ENCODE measurements at places on chromosomes 6 and 20.
A peak's percentile ranks its signal among the peaks of the same experiment; 100 is the strongest.

DNA sequence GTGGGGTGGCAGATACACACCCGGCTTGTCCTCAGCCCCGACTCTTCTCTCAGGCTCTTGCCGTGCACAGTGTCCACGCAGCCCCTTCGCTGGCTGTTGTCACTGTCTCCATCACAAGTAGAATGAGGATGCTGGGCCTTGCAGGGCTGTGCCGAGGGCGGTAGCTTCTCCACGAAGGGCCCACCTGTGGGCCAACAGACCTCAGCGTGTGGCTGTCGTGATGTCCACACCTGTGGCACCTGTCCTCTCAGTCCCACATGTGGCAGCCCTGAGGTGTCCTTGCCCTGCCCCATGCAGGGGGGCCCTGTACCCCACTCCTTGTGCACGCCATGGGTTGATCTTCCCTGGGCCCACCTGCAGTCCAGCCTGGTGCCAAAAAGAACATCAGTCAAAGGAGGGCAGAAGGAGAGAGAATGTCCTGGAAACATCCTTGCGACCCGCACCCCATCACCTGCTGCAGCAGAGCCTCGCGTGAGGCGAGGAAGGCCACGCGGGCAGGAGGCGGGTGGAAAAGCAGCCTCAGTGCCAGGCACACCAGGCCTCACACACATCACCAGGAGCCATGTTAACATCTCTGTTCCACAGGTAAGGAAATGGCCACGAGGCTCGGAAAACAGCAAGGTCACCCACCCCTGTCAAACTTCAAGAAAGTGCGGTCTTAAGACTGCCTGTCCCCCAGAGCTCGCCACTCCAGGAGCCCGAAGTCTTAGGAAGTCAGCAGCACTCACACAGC lies 22.3 kb upstream of the AFDN start:
- DNase-seq, result no peak

DNA sequence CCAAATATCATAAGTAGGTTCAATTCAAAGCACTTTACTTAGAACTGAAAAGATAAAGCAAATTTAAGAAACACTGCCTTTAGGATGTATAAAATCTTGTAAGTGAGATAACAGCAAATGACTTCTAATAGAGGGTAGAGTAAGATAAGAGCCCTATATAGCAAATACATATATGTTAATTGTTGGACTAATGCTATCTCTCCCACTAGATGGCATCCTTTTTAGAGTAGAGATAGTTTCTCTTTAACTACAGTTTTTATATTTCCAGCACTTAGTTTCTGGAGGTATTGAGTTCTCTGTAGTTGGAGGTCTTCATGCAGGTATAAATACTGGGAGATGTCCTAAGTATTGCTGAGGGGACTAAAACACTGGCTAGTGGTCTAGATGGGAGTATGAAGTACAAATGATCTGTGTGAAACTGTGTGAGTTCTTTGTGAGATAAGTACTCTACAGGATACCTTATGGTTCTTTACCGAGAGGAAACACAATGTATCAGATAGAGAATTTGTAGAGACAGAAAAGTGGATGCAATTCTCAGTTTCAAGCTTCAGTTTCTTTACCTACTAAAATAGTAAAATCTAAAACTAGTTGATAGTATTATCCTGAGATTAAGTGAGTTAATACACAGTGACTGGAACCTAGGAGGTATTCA lies 399.3 kb downstream of the KHDRBS2 start:
- no peak for DNase-seq

DNA sequence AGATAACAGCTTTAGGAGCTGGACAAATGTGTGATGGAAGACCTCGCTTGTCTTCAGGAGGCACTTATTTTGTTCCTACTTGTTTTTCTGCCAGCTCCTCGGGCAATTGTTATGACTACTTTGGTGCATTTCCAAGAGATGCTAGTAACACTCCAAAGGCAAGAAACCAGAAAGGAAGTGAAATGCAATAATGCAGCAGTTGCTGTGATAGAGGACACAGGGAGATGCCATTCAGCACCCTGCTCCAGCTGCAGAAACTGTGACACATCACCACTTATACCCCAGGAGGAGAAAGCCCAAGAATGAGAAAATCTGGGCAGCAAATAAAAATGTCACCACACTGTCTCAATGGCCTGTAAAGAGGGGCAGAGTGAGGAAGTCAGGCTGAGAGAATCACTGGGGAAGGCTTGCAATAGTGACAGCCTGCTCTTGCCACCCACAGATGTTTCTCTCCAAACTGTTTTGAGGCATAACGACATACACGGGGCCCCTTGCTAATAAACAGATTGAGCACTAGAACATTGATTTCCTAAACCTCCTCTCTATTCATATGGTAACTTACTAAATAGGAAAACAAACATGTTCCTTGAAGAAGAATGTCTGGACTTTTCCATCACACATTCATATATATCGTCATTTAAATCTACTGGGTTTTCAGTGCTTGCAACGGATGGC lies 231.0 kb upstream of the PRND start:
- peak; percentile 68 for DNase-seq

- DNase-seq, result no peak
These were observed 28.4 kb upstream of the BTN3A2 start for GRCh38 chr6:26336355-26337198.

GRCh38 chr6:154093231-154094044 lies 54.4 kb downstream of the OPRM1 start:
- DNase-seq, result no peak

- DNase-seq, result no peak
These were observed 143.1 kb downstream of the ADGRG6 start for GRCh38 chr6:142444881-142445301.

- DNase-seq, result no peak
These were observed 75.7 kb downstream of the FGD2 start for GRCh38 chr6:37081042-37081607.

DNA sequence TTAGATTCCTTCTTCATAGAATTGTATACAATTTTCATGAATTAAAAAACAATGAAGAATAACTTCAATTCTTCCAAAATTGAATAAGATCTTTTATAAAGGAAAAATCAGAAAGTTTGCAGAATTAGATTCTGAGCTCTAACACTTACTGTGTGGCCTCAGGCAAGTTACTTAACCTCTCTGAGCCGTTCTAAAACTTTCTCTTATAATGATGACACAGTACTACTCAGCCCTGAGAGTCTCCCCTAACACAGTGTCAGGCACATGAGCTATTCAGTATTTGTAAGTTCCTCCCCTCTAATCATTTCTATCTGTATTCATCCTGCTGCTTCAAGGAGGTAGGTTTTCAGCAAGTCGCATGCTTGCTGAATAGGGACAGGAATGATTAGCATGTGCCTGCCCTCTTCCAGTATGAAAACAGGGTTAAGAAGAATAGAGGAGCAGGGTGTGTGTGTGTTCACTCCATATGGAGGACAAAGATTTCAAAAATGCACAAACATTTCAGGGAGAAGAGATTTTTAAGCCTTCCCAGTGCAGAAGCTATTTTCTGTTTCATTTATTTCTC lies 11.4 kb downstream of the ID4 start:
- DNase-seq, result no peak

GRCh38 chr6:42679358-42679757 lies 43.0 kb downstream of the PRPH2 start:
- no peak for DNase-seq

- DNase-seq, result no peak
These were observed 103.4 kb upstream of the FOXA2 start for GRCh38 chr20:22687676-22688349.

GRCh38 chr6:68760941-68761676 lies 126.0 kb downstream of the ADGRB3 start:
- DNase-seq, result peak; percentile 14

GRCh38 chr20:37567671-37568588 lies 40.3 kb upstream of the BLCAP start:
- DNase-seq, result no peak

DNA sequence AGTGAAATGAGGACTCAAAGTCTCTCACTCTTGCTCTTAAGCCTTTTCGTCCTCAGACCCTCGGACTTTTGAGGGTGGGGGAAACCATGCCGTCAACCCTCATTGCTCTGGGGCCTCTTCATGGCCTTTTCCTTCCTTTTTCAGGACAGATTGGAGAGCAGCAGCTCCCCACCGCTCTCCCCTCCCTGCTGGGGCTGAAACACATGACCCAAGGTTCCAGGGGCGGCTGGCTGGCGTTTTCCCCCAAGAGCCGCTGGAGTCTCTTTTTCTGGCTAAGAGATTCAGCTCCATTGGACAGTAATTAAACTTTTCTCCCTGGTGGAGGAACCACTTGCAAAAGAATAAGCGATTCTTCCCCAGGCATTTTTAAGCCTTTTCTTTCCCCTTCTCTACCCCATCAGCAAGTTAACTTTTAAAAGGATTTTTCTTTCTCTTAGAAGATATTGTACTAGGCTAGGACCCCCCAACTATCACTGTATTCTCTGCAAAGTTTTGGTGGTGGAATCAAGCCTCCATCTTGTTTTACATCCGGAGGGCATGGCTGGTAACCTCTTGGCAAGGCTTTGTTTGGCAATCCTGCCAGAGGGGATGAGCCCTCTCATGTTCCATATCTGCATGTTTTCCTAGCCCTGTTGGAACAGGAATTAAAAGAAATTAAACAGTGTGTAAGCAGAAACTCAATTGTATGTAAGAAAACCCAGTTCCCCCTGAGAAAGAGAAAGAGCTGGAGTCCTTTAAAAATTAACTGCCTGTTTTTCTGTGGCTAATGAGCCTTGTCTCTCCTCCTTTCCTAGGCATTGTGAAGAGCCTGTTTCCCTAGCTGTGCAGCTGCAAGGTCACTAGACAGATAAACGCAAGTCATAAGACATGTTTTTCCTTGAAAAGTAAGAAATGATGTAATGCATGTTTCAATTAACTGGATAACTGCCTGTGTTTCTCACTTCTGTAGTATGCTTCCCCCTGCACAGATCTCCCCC lies 100.8 kb upstream of the GPR6 start:
- DNase-seq, result no peak

DNA sequence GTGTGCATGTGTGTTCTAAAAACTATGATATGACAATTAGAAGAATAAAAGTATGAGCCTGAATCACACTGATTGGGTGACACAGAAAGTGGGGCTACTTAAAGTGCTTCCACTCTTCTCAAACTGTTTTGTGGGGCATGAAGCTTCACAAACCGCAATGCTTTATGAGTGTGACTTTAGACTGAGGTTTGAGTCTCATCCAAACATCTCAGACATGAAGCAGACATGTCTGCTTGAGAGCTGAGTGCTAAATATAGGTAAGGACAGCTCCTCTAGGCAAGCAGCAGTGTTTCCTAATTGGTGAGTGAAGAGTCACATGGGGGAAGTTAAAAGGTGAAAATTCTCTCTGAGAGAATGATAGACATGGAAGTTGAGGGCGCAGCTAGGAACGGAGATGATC lies 726.9 kb upstream of the CITED2 start:
- peak; percentile 12 for DNase-seq

DNA sequence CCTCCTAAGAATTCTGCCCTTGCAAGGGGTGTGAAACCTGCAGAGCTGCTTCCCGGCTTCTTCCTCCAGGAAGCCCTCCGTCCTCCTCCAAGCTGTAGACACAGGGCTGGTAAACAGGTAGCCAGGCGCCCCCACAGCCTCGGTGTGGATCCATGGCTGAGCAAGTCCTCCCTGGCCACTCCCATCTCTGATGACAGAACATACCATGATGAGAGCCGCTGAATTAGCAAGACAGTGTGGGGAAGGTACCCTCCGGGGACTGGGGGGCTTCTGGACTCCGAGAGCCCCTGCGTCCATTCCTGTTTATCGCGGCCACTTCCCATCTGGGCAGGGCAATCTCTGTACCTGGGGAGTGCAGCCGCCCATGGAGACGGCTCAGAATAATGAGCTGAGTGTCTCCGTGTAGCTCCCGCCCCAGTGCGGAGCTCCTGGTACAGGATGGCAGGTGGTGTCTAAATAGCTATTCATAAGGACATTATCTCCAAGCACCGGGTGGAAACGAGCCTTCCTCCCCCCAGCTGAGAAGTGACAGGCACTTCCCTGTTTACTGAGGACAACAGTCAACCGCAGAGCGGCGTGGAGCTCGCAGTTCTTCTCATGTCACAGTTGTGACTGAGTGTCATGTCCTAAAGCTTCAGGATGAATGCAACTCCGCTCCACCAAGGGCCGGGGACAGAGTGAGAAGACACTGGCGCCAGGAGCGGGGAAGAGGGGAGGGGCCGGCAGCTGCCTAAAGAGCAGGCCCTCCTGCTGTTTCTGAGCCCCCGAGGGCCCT lies 22.7 kb upstream of the NTSR1 start:
- peak; percentile 20 for DNase-seq

DNA sequence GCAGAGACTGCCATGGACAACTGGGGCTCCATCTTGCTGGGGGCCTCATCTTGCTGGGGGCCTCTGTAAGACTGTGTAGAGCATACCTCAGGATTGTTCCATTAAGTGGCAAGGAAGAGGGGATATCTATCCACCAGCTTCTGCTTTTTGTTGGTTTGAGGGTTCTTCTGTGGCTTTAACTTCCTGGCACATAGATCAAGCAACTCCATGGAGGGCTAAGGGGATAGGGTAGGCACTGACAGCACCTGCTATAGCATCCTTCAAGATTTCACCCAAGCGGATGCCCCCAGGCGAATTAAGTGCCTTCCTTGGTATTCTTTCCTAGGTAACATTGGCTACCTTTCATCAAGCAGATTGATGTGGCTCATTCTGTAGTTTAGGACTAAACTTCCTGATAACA lies 3.8 kb upstream of the LRRN4 start:
- DNase-seq, result no peak

DNA sequence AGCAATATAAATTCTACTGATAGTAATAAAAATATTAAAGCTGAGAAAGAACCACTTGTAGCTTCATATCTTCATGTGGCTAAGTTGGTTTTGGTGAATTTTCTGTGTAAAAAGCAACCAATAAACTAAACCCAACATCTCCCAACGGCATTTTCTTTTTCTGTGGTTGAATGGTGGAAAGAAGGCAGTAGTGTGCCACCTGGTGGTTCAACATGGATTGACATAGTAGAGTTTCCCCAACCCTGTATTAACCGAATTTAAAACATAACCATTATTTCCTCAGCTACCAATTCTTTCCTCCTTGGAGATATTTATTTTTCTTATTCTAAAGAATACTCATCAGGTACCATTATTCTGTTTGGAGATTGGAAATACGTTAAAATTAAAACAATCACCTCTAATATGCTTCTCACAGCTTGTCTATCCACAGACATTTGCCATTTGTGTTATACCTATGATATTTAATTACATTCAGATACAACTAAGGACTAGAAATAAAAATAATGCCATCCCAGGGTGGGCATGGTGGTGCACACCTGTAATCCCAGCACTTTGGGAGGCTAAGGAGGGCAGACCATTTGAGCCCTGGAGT lies 117.1 kb upstream of the EEF1E1 start:
- peak; percentile 67 for DNase-seq

GRCh38 chr6:111658462-111659154 lies 52.9 kb upstream of the TRAF3IP2 start:
- no peak for DNase-seq

DNA sequence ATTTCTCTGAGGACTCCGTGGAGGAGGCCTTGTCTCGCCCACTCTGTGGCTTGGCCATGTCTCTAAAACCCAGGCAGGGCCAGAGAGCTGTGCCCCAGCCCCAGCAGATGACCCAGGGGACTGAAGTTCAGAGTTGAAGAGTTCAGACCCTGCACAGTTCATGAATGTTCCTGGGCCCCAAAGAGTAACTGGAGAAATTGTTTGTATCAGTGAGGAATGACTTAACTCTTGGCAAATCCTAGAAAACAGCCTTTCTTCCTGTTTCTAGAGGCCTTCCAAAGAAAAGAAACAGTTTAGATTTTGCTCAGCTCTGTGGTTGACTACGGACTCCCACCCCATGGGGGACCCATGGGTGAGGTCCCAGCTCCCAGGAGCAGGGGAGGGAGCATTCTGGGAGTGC lies 62.1 kb upstream of the EYA2 start:
- DNase-seq, result no peak
